Foreskin fibroblast (primary cell): ENCODE measurements at places on chromosomes 1 and 21.

DNA sequence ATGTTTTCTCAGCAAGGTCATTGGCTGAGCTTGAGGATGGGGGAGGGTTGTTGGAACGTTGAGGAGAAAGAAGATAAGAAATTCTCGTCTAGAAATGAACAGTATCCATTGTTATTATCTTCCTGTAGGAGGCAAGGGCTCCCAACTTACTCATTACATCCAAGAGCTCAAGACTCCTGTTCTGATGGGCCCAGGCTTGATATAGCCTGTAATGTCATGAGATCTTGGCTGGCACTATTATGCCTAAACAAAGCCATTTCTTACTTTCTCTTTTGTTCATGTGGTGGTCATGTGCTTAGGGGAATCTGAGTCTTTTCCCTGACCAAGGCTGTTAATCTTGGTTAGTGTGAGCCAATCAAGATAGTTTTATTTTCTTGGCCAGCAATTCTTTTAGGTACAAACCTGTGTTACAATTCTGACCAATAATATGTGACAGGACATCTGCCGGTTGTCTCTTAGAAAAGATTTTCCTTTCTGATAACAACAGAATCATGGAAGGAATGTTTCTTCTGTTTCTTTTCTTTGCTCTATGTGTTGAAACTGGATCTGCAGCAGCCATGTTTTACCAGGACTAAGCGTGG lies 15.2 kb upstream of the IGSF3 start:
- no peak for DNase-seq

- no peak for DNase-seq
Observed at GRCh38 chr1:243434594-243434993, 178.8 kb downstream of the SDCCAG8 start.

- DNase-seq: no peak
Observed at GRCh38 chr1:242641461-242641860, 117.0 kb upstream of the PLD5 start.

DNA sequence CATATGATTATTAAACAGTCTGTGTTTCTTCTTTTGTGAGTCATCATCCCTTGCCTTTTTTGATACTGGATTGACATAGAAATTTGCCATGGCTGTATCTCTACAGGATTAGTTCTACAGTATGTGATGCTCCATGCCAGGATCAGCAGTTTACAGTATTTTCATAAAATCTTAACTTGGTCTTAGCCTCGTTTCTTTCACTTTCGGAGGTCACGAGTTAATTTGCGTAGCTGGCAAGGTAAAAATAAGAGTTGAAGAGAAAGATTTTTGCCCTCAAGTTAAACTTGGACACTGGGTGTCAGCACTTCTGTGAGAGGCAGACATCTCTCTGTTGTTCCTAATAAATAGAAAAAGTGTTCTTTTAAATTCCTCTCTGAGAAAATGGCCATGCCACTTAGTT lies 79.1 kb downstream of the CACNA1E start:
- DNase-seq: no peak

GRCh38 chr1:208917723-208918122 lies 665.8 kb upstream of the CAMK1G start:
- no peak for DNase-seq

DNA sequence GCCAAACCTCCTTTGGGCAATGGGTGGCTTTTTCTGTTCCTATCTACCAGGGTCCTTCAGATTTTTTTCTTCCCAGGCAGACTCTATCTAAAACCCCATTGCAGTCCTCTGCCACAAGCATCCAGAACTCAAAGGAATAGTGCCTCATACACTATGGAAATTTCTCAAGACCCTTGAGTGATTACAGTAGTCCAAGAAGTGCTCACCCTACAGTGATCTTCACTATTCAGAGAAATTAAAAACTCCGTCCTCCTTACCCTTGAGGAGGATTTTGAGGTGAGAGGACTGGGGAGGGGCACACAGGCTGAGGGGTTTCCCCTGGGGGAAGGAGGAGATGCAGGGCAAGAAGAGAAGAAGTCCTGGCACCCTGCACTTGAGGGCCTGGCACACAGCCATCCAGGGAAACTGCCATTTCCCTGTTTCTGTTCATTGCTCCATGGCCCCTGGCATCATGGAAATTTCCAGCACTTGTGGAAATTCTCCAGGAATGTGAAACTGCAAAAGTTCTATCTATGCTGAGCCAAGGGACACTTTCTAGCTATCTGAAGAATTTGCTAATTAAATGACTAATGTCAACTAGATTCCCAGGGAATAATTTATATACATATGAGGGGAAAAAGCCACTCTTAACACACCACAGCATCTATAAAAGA lies 102.5 kb upstream of the ATP1B1 start:
- no peak for DNase-seq

GRCh38 chr1:43835082-43836021 lies 98.2 kb upstream of the ARTN start:
- peak; percentile 94 for DNase-seq

GRCh38 chr1:54701996-54702395 lies 13.7 kb upstream of the TTC4 start:
- DNase-seq: no peak

GRCh38 chr1:25186161-25187007 lies 45.9 kb downstream of the SYF2 start:
- no peak for DNase-seq

DNA sequence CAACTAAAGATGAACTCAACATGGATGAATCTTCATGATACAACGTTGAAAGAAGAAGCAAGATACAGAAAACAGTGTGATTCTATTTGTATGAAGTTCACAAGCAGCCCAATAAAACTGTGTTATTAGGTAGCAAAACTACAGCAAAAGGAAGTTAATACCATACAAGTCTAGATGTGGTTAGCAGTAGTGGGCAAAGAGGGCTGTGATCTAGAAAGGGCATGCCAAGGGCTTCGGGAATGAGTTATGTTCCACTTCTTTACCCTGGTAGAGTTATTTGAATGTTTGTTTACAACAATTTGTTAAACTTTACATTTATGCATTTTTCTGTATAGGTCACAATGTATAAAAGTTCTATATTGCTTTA lies 9.2 kb downstream of the TNFRSF9 start:
- DNase-seq: no peak

DNA sequence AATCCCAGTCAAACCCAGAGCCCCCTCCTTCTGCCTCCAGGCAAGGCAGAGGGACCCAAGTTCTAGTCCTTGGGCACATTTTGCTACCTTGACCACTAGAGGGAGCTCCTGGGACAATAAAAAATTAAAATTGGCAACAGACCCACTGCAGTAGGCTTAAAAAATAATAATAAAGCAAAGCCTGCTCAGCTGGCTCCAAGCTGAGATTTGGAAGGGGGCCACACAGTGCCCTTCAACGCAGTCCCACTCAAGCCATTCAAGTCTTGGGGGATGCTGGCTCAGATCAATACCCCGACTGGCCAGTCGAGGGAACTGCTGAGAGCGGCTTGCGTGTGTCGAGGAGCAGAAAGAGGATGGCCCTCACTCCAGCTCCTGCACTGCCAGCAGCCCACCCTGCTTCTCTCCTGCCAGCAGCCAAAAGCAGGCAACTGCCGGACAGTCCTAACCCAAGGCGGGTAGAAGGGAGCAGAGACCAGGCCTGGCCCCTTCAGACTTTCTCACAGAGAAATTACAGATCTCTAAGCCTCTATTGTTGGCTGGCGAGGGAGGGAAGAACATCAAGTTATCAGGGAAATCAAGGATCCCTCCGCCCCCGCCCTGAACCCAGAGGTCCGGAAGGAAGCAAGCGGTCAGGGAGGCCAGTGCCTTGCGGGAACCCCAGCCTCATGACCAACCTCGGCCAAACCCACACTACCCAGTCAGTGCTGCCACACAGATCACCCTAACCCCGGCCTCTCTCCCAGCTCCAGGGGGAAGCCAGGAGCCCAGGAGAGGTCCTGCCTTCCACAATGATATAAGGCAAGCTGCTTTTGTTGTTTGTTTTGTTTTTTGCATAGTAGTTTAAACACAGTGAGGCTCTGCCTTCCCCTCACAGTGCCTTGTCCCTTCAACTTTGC lies 4.9 kb upstream of the ALDH4A1 start:
- peak; percentile 33 for DNase-seq
